Lower lobe of right lung (tissue), 2 donors: ENCODE measurements at places on chromosomes 5 and 9.

DNA sequence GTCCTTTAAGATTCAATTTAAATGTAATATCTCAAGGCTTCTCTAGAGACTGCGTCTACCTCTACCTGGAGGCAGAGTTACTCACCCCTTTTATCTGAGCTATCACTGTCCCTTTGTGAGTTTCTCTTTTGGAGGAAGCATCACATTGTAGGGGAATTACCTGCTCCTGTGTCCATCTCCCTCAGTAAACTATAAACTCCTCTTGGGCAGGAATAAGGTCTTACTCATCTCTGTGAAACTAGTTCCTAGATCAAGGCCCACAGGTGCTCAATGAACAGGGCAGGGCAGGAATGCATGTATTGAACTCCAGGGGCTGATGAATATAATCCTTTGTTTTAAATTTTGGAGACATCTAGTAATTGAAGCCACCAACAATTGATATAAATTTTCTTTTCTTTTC is 139.8 kb upstream of the ERCC6L2 start:
- H3K4me1 ChIP-seq: peaks cover 4% of the 10 kb centered on the region
- no peak overlapping the region for H3K27ac ChIP-seq
- H3K4me3 ChIP-seq: no peak overlapping the region
- no peaks in the 10 kb centered on the region for H3K36me3 ChIP-seq

DNA sequence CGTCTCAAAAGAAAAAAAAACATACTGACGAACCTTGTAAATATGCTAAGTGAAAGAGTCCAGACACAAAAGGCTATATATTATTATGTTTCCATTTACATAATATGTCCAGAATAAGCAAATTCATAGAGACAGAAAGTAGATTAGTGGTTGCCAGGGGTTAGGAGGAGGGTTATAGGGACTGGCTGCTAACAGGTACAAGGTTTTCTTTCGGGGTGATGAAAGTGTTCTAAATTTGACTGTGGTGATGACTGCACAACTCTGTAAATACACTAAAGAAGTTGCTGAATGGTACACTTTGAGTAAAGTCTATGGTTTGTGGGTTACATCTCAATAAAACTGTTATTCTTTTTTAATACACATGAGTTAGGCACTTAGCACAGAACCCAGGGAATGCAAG is 98.8 kb downstream of the MYO10 start:
- DNase-seq: no peak
- H3K27ac ChIP-seq: no peak overlapping the region
- no peak overlapping the region for H3K4me3 ChIP-seq
- H3K4me1 ChIP-seq: no peaks in the 10 kb centered on the region
- H3K36me3 ChIP-seq: no peaks in the 10 kb centered on the region
- no peaks in the 10 kb centered on the region for H3K27me3 ChIP-seq

DNA sequence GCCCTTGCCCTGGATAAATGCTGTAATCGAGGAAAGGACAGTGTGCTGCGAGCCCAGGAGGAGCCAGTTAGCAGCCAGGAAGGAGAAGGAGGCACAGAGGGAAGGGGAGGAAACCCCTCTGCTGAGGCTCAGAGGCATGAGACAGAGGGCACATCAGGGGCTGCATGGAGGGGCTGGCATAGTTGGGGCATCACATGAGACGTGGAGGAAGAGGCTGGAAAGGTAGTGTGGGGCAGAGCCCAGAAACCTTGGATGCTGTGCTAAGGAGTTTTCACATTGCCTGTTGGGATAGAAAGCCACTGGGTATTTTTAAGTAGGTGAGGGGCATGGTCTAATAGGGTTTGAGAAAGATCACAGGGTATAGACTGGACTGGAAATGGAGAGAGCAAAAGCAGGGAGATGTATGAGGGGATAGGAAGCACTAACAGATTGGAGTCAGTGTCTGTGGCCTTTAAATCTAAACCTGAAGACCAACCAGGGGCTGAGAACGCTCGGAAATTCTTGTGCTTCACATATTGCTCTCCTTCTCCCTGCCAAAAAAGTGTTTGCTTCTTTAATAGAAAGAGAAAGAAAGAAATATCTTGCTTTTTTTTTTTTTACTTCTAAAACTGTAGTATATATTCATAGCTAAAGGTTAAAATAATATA is 33.0 kb upstream of the ANGPTL2 start:
- H3K36me3 ChIP-seq: no peaks in the 10 kb centered on the region
- DNase-seq: no peak
- peak overlapping the region; percentile 38 for H3K27ac ChIP-seq
- no peak overlapping the region for H3K4me3 ChIP-seq

DNA sequence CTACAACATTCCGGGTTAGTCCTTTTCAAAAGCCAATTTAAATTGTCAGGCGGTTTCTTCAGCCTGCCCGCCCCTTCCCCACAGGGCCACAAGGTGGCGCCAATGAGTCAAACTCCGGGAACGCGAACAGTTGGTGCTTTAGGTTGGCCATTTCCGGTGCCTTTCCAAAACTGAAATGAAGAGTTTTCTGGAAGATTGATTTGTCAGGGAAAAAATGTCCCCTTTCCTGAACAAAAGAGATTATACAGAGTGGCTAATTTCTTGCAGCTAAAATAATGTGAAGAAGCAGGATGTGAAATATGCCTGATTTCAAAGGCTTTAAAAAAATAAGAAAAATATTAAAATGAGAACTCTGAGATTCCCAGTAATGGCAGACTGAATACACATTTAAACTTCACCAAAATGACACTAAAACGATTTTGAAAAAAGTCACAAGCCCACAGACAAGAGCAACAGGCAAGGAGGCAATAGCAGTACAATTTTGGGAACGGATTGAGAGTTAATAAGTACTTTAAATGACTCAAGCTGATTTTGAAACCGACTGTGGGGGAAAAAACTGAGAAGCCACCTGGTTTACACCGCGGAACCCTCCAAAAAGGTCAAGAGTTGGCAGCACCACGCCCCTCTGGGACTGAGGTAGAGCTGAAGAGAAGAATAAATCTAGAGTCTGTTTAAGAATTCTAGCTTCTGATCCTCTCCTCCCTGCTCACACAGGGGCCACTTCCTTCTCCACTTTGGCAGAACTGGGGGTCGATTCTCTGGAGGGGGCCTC is 45.7 kb downstream of the SLC46A2 start:
- no peaks in the 10 kb centered on the region for H3K27me3 ChIP-seq
- no peak overlapping the region for H3K4me3 ChIP-seq
- H3K4me1 ChIP-seq: peaks cover 57% of the 10 kb centered on the region
- peaks cover 29% of the 10 kb centered on the region for H3K36me3 ChIP-seq
- no peak overlapping the region for H3K27ac ChIP-seq

DNA sequence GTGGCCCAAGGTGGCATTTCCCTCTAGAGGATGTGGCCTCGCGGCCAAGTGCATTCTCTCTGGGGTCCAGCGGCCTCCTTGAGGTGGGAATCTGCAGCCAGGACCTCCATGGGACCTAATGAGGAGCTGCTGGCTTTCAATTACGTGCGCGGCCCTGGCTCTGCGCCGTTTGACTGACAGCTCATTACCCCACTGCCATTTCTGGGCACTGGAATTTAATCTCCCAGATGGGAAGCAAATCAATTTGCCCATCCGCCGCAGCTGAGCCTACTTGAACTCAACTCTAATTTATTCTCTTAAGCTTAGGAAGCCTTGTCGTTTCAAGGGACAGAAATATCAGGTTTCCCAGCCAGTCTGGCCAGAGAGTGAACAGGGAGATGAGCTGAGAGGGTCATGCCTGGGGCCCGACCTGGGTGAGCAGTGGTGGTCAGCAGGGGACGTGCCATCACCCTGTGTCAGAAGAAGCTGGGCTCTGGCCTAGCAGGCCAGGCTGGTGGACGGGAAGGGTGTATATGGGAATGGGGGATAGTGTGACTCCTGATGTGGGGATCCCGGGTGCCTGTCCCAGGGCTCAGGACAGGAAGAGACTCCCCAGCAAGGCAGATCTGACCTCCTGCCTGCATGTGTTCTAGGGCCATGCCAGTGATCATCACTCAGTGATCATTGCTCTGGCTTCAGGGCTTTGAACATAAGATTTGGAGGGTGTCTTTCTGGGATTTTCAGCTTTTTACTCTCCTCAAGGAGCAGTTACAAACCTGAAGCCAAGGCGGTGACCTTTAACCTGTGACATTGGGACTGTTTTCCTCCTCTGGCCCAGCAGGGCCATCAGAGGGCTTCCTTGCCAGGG is 69.7 kb downstream of the MACROH2A1 start:
- no peak overlapping the region for H3K27ac ChIP-seq
- DNase-seq: no peak
- no peak overlapping the region for H3K4me3 ChIP-seq
- H3K4me1 ChIP-seq: no peaks in the 10 kb centered on the region

DNA sequence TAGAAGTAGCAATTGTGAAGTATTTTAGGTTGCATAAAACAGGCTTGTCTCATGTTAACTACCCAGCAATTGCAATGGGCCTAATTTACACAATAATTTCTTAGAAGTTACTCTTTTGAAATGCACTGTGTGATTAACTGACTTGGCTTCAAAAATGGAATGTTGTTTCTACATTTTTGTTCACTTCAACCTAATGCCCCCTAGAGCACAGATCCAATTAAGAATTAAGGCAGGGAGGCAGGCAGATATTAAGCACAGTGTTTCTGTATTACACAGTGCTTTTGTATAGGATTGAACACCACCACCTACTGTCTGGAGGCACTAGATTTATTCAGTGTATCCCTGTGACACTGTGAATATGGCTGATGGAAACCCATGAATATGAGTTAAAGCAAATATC is 302.1 kb downstream of the FBXL17 start:
- DNase-seq: no peak
- H3K27me3 ChIP-seq: no peaks in the 10 kb centered on the region
- H3K36me3 ChIP-seq: no peaks in the 10 kb centered on the region
- no peak overlapping the region for H3K27ac ChIP-seq
- no peak overlapping the region for H3K4me3 ChIP-seq

- H3K4me3 ChIP-seq: no peak overlapping the region
- H3K36me3 ChIP-seq: no peaks in the 10 kb centered on the region
- no peaks in the 10 kb centered on the region for H3K4me1 ChIP-seq
- H3K27ac ChIP-seq: no peak overlapping the region
- no peak for DNase-seq
These were observed 15.5 kb upstream of the SLC36A3 start for GRCh38 chr5:151318850-151319732.

DNA sequence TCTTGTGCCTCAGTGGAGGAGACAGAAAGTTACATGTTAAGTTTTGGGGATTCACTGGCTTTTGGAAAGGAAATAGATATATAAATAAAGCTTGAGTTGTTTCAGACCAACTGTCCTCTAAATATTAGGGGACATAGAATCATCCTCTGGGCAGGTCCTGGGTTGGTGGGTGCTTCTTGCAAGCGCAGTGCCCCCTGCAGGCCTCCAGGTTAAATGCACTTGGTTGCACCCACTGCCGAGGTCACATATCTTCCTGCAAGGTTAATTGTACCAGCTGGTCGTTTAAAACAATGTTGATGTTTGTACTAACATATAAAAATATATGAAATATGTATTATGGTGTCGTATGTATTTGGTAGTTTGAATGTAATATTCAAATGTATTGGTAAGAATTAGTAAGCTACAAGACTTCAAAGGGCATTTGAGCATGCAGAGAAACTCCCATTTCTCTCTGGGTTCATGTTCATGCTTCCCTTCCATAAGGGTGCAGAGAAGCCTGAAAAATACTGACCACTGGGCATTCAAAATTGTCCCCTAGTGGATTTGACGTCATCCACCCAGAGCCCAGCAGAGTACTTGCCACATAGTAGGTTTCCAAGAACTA is 87.0 kb downstream of the ZNF618 start:
- peaks cover 10% of the 10 kb centered on the region for H3K4me1 ChIP-seq
- no peaks in the 10 kb centered on the region for H3K36me3 ChIP-seq
- DNase-seq: peak; percentile 60
- H3K27ac ChIP-seq: no peak overlapping the region

- no peaks in the 10 kb centered on the region for H3K36me3 ChIP-seq
- DNase-seq: no peak
- no peak overlapping the region for H3K27ac ChIP-seq
- H3K27me3 ChIP-seq: no peaks in the 10 kb centered on the region
These were observed 183.3 kb upstream of the PCSK5 start for GRCh38 chr9:75707191-75707590.

- H3K27me3 ChIP-seq: no peaks in the 10 kb centered on the region
- H3K4me3 ChIP-seq: no peak overlapping the region
- peaks cover 17% of the 10 kb centered on the region for H3K4me1 ChIP-seq
- H3K27ac ChIP-seq: no peak overlapping the region
These were observed 227.1 kb downstream of the ARHGEF28 start for GRCh38 chr5:73853091-73853490.
